ENCODE measurements at places on chromosomes 7 and 10.

- DNase-seq: no peak
Measured at GRCh38 chr7:117755136-117755535, 118.1 kb downstream of the CTTNBP2 start.

DNA sequence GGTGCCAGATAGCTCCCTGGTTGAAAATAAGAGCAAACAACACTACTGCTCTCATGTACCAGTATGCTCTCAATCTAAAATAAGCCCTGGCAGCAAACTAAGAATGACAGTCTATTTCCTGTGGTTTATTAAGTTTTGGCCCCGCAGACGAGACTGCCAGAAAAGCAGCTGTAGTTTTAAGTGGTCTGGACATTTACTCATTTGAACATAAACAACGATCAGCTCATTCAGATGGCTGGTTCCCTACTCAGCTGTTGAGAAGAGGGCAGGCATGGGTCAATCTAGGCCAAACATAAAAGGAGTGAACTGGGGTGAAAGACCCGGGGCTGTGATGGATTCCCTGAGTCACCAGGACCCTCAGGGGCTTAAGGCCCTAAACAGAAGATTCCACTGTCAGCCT is 4.5 kb downstream of the TRIL start:
- peak; percentile 29 for DNase-seq

- no peak for DNase-seq
Measured at GRCh38 chr10:48609441-48609840, 4.6 kb upstream of the ARHGAP22 start.

DNA sequence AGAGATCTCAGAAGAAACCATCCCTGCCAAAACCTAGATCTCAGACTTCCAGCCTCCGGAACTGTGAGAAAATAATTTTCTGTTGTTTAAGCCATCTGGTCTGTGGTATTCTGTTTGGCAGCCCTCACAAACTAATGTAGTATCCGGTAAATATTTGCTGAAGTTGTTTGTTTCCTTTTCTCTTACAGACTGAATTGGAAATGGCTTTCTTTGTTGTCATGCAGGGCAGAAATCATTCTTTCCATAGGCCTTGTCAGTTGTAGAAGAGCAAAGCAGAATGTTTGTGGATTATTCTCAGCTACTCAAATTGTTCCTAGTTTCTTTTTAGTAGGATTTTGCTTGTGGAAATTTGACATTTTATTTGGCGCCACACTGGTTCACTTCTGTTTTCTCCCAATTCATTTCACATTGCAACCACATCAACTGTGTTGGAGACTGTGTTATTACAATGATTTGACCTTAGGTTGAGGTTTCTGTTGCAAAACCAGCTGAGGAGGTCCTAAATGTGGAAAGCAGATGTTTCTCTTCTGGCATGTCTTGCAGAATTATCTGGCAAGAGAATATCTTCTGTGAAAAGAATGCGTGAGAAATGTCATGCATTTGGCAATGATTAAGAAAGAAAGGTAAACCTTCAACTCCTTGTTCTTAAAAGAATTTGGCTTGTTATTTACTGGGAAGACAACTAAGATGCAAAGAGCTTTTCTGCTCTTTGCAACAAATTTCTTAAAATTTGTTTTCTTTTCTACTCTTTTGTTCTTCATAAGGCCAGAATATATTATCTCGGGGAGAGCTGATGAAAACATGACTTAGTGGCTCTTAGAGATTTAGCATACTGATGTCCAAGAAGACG is 25.8 kb downstream of the ACTA2 start:
- peak; percentile 76 for DNase-seq

- DNase-seq: no peak
Measured at GRCh38 chr10:127738512-127739424, 1.8 kb downstream of the FOXI2 start.

GRCh38 chr10:101535949-101536348 is 52.1 kb downstream of the POLL start:
- no peak for DNase-seq

GRCh38 chr7:142933092-142933475 is 462 bp downstream of the TRPV5 start:
- DNase-seq: no peak

DNA sequence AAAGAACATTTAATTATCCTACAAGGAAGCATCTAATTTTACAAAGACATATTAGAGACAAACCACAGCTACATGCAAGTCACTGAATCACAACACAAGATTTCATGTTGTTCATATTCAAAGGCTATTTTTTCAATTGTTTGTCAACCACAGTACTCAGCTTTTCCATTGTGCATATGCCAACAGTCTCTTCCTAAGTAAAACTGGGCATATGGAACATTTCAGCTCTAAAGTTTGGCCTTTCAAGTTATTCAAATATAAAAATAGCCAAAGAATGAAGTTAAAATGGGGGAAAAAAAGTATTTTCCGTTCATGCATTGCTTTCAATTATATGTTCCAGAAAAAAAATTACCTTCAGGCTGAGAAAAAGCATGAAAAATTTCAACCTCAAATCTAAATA is 537.9 kb downstream of the PLXDC2 start:
- no peak for DNase-seq

- no peak for DNase-seq
Measured at GRCh38 chr10:95664543-95664942, 8.0 kb upstream of the ALDH18A1 start.

DNA sequence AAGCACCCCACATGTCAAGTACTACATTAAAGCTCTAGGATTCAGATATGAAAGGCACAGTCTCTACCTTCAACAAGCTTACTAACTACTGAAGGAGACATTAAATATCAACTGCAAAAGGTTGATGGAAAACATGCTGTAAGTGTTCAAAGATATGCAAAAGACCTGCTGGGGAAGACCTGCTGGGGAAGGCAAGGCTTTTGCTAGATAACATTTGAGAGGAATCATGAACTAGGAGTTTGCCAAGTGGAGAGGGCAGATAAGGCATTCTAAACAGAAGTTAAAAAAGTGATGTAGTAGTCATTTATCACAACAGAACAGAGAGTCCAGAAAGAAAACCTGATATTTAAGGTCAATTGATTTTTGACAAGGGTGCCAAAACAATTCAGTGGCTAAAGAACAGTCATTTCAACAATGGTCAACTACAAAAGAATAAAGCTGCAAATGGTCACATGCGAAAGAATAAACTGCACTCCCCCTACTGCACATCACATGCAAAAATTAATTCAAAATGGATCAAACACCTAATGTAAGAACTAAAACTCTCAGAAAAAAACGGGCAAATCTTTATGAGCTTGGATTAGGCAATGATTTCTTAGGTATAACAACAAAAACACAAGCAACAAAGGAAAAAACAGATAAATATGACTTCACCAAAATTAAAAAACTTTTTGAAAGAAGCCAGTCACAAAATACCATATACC is 23.0 kb upstream of the MSS51 start:
- DNase-seq: no peak

- DNase-seq: peak; percentile 14
Measured at GRCh38 chr7:134829380-134829986, 50.0 kb downstream of the CALD1 start.

DNA sequence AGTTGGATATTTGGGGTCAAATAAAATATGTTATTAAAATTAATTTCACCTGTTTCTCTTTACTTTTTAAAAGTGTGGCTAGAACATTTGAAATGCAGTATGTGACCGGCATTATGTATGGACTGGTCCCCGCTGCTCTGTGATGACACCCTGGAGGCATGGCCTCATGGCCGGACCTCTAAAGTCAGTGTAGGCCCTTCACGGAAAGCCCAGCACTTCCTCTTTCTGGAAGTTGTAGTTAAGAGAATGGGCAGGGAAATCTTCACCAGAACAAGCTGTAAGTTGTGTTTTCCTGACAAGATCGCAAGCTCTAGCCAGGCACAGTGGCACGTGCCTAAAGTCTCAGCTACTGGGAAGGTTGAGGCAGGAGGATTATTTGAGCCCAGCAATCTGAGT is 38.3 kb upstream of the SRGN start:
- no peak for DNase-seq

- peak; percentile 71 for DNase-seq
Measured at GRCh38 chr10:72834183-72834825, 59.2 kb upstream of the OIT3 start.

- peak; percentile 89 for DNase-seq
Measured at GRCh38 chr10:52755297-52756062, 17.1 kb downstream of the MBL2 start.

DNA sequence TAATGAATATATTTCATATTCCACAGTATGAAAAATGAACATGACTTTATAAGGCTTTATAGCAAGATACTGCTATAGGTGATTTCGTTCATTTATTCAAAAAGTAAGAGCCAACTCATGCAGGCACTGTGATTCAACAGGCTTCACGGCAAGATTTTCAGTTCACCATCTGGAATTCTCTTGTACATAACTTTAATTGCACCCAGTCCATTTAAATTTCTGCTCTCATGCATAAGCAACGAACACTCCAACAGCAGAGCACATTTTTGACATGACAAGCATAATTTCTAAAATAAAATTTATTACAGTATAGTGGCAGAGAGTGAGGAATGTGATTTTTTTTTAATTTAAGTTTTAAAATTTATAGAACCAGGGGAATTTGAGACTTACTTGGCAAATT is 436.1 kb downstream of the PHTF2 start:
- no peak for DNase-seq

- DNase-seq: no peak
Measured at GRCh38 chr7:131083781-131084180, 243.9 kb upstream of the MKLN1 start.

- no peak for DNase-seq
Measured at GRCh38 chr10:105592468-105592867, 951.4 kb downstream of the SORCS3 start.

DNA sequence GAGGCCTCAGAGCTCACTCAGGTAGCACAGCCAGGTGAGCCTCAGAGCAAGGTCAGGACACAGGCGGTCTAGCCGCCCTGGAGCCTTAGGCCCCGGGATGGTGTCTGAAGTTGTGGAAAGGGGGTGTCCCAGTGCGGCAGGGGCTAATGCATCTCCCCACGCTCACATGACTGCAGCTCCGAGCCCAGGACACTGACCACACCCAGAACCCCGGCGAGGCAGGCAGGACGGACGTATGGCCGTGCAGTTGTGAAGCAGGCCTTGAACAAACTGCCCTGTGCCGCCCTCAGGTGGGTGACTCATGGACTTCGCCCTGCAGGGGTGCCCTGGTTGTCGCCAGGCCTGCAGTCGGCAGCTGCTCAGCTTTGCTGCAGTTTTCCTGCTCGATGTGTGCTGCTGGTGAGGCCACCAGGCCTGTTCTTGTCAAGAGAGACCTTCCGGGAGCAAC is 5.0 kb upstream of the PRKAR1B start:
- DNase-seq: peak; percentile 47

DNA sequence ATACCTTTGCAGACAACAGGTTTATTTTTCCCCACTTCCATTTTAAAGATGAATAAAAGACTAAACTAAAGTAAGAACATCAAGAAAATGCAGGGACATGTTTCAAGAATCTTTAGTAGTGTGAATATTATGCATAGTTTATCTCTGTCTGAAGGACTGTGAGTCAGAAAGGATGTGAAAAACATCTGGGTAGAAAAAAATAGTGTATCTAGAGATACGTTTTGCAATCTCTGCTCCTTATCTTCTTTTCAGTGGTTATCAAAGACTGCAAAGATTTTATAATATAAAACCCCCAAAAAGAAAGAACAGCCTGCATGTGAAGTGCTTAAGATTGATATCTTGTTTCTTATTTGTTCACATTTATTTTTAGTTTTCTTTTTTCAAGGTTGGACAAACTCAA is 101.9 kb upstream of the ARHGAP21 start:
- no peak for DNase-seq

DNA sequence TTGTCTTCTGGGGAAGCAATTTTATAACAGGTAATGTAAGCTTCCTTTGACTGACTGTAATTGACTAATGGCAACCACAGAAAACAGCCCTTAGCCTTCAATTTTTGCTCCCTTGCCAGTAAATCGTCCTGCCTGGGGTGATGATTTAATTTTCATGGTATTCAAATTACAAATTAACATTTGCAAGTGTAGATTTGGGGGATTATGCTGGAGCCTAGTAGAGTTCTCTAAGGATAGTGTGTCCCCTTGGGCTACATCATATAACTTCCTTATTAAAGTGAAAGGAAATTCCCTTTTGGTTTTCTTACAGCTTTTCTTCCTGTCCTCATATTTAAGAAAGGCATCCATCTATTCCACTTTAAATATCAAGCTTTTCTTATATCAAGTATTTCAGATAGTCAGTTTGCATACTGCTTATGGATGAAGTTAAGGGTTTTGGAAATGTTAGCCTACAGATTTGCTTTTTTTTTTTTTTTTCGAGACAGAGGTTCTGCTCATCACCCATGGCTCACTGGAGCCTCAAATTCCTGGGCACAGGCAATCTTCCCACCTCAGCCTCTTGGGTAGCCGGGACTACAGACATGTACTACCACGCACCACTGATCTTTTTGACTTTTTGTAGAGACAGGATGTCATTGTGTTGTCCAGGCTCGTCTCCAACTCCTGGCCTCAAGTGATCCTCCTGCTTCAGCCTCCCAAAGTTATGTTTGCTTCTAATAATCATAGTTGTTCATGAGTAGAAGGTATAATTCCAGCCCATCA is 35.9 kb upstream of the HDAC9 start:
- peak; percentile 82 for DNase-seq

- DNase-seq: no peak
Measured at GRCh38 chr10:22720667-22721066, 6.3 kb upstream of the PIP4K2A start.

GRCh38 chr10:63240807-63241206 is 107.7 kb downstream of the NRBF2 start:
- no peak for DNase-seq

DNA sequence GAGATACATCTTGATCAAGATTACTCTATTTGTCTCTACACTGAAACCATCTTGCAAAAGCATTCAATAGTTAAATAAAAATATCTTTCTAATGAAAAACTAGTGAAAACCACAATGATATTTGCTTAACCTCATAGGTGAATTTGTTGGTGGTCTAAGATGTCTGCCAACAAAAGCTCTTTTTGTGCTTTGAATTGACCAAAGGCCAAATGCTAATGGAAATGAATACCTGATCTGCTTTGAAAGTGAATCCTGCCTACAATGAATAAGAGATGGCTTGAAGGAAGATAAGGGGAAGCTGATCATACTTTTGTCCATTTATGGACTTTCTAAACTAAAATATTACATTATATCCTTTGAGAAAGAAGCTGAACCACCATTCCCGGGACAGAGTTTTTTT is 228.9 kb upstream of the ETV1 start:
- peak; percentile 9 for DNase-seq

All from renal cortical epithelial cell (primary cell).